ENCODE measurements at places on chromosomes 13 and 19. TPM values are rescaled to one million over a fixed set of nuclear protein-coding genes. Genes with fewer than 3 reads are reported as not detected.

DNA sequence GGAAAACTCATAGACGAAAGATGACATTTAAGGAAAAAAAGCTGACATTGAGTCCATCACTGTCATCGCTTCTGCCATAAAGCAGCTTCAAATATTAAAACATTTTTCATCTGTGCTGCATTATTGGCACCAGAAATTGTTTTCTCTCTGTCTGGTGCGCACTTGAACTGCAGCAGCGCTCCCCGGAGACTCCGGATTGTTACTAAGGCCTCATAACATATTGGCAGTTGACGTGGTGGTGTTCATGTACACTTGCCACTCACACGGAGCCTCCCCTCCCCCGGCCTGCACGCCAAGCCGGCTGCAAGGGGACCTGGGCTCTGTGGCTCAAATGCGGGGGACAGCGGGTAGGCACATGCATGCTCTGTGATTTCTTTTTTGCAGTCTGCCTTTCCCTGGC lies 203.2 kb downstream of the TSHZ3 start:
- DNase-seq: no peak

SWSAP1 gene
- 1.2 TPM for total RNA-seq

DNA sequence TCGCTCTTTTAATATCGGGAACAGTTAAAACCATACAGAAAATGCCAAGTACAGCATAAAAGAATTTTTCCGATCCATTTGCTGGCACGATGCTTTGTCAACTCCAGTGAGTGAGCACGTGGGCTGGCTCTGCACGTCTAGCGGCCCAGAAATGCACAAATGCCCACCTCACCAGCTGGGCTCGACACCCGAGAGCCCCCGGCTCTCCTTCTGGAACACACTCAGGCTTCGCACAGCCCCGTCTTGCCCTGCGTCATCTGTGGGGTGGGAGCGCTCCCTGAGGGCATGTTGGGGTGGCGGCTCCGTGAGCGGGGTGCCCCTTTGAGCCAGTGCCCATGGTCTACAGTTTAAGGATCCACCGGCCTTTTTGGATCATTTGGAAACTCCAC lies 24.5 kb downstream of the ATP4B start:
- DNase-seq: no peak

GRCh38 chr13:98504371-98504963 lies 72.4 kb downstream of the STK24 start:
- DNase-seq: no peak

- peak; percentile 75 for DNase-seq
Measured at GRCh38 chr13:110138010-110138699, 168.8 kb downstream of the COL4A1 start.

ZNF101 gene
- 1.8 TPM for total RNA-seq

GRCh38 chr19:3442487-3443071 lies 37.7 kb downstream of the SMIM24 start:
- DNase-seq: peak; percentile 60

DNA sequence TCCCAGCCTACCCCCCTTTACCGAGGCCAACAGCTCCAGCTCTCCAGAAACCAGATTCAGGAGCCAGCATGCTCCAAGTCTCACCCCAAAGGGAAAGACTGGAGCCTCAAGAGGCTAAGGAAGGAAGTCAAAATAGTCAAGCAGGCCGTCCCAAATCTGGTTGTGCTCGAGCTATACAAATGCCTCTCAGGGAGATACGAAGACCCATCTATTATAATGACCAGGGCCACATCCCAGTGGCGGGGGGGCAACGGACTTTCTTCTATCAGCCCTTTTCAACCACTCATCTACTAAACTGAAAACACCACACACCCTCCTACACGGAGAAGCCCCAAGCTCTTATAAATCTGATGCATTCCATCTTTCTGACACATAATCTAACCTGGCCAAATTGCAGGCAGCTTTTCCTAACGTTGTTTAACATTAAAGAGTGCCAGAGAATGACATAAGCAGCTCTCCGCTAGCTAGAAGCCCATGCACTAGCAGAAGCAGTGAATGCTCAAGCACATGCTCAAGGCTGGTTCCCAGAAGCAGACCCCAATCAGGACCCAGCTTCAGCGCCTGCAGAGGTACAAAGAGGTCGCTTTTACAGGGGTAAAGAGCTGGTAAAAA lies 104.6 kb upstream of the ZNF98 start:
- no peak for DNase-seq

DNA sequence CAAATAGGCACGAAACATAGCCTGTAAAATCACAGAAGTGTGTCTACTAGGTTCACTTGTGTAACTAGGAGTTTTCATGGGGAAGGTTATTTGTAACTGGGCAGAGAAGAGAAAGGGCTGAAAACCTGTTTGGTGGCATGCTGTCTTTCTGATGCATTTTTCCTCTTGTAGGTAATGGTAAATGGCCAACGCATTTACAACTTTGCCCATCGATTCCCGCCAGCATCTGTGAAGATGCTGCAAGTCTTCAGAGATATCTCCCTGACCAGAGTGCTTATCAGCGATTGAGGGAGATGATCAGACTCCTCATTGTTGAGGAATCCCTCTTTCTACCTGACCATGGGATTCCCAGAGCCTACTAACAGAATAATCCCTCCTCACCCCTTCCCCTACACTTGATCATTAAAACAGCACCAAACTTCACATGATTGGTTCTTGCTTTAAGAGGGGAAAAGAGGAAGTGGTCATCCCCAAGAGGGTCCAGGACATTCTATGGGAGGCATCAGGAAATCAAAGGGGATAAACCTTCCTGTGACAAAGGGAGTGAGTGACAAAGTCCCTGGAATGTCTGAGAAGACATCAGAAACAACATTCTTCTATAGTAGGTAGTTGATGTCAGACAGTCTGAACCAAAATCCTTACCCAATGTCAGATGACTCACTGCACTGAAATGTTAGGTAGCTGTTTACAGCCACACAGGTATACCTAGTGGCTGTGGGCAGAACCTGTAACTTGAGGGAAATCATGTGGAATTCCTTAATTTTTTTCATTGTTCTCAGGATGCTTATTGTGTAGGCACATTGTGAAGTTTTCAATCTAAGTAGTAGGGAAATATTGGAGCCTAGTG lies 5.0 kb downstream of the LGALS14 start:
- no peak for DNase-seq

- DNase-seq: no peak
Measured at GRCh38 chr19:4023600-4024398, 16.3 kb downstream of the PIAS4 start.

CYP2A6 gene
- total RNA-seq: 0.16 TPM

- DNase-seq: no peak
Measured at GRCh38 chr19:23521471-23521870, 126.2 kb upstream of the ZNF91 start.

- no peak for DNase-seq
Measured at GRCh38 chr13:81493144-81493543, 1152.2 kb upstream of the SPRY2 start.

GRCh38 chr13:90896002-90896401 lies 451.5 kb upstream of the MIR17HG start:
- no peak for DNase-seq

GRCh38 chr19:7748756-7749155 lies 1.4 kb upstream of the CD209 start:
- DNase-seq: no peak

- no peak for DNase-seq
Measured at GRCh38 chr19:3699741-3700241, 477 bp downstream of the PIP5K1C start.

DNA sequence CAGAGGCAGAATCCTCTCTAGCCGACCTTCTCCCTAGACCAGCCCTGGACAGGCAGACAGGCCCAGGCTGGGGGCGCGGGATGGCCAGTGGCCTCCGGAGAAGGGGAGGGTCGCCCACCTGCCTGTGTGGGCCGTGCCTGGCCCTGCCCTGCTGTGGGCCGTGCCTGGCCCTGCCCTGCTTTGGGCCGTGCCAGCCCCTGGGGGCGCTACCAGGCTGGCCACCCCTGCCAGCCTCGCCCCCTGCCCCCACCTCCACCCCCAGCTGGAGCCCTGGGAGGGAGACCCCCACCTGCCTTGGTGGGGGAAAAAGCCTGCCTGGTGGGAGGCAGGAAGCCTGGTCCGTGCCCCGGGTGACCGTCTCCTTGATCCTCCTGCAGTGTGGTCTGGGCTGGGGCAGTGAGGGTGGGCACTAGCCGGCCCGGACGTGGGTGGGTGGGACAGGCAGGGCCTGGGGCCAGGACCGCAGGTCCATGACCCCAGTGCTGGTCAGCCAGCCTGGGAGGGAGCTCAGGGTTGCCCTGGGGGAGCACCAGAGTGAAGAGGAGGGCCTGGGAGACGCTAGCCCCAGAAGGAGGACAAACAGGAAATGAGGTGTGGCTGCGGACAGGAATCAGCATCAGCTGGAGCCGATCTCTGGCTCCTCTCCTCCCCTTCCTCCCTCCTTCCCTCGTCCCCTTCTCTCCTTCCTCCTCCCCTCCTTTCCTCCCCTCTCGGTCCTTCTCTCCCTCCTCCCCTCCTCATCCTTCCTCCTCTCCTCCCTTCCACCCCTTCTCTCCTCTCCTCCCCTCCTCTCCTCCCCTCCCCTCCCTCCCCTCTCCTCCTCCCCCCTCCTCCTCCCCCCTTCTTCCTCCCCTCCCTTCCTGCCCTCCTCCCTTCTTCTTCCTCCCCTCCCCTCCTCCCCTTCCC lies 5.1 kb upstream of the MKNK2 start:
- DNase-seq: peak; percentile 60

NPHS1 gene
- not detected for total RNA-seq

DNA sequence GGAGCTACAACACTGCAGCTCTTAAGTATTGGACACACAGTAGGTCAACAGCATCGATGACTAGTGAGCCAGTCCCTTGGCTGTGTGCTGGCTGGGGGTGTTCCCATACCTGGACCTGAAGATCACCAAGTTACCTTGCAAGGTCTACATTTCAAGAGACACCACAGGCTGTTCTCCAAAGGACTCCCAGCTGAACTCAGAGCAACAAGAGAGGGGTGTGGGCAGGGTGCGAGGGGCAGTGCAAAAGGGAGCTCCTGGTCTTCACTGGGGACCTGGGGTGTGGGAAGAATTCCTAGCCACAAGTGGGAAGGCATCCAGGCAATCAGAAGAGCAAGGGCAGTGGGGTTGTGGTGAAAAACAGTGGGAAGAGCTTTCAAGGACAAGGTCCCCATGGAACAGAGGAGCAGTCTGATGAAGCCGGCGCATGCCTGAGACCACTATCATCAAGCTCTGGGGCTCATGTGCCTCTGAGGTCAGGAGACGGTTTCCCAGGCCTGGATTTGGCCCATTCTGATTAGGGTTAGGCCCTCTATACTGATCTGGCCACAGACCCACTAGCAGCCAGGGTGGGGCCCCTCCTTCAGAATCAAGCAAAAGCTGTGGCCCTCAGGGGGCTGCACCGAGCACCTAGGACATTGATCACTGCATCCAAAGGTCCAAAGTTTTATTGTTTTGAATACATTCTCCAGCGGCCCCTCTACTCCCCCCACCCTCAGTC lies 4.7 kb upstream of the GSK3A start:
- no peak for DNase-seq

TMEM59L gene
- total RNA-seq: not detected

PDE4C gene
- 2.6 TPM for total RNA-seq

POMP gene
- total RNA-seq: 173 TPM

Measured in gastrocnemius medialis (tissue), 4 donors.